ENCODE measurements at places on chromosomes 16 and 17.

DNA sequence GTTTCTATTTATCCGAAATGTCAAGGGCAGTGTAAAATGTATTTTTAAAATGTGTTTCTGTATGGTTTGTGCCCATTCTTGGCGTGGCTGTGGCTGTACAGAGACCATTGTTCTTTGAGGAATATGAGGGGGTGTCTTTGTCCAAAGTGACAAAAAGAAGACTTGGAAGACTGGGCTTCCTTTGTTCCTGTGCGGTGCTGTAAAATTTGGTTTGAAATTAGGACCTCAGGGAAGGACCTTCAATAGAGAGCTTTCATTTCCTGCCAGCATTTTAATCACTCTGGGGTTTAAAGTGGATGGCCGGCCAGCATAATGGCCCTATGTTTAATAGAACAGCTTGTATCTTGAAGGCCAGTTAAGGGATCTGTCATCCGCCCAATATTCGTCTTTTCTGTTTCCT is 190.1 kb upstream of the TBX2 start:
- DNase-seq: no peak

GRCh38 chr16:82059161-82059982 is 24.3 kb downstream of the HSD17B2 start:
- no peak for DNase-seq

DNA sequence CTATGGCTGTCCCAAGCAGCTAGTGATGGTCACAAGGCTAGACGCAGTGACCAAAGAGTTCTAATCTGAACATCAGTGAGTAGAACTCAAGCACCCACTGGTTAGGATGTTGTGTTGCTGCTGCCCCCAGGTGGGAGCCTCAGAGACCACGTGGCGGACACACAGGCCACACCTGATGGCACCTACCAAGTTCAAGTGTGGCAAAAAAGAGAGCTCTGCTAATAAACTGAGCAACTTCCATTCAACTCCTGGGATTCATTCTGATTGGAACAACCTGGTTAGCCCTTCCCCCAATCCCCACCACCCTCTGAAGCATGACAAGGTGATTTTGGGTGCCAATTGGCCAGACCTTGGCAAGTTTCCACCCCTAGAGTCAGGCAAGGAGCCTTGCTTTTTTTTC is 3.5 kb upstream of the LCMT1 start:
- peak; percentile 45 for DNase-seq

DNA sequence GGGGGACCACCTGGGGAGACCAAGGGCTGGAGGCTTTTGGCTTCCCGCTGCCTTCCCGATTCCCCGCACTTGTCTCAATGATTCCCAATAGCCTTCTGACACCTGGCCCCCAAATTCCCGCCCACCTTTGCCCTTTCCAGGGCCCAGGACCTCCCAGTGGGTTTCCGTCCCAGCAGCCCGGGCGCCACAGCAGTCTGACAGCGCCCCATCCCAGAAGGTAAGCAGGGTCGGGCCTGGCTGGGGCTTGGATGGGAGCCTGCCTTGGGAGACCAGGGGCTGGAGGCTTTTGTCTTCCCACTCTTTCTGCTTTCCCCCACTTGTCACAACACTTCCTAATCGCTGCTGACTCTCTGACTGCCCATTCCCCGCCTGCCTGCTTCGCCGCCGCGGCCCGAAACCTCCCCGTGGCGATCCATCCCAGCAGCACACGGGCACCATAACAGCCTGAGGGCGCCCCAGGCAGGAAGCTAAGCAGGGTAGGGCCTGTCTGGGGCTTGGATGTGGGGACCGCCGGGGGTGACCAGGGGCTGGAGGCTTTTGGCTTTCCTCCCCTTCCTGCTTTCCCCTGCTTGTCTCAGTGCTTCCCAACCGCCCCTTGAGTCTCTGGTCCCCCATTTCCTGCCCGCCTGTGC is 2289.3 kb downstream of the TP53TG3F start:
- no peak for DNase-seq

DNA sequence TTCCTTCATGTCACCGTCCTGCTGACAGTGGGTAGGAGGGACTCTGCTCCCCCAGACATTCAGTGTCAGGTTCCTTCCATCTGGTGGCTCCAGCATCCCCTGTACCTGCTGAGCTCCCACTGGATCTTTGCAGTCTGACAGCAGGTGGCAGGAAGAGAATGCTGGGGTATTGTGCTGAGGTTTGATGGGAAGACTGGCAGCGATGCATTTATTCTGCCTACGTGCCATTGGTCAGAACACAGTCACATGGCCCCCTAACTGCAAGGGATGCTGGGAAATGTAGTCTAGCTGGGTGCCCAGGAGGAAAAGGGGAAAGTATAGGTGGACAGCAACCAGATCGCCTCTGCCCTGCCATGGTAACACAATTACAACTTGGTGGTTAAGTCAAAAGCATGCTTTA is 44.4 kb downstream of the IRX3 start:
- DNase-seq: peak; percentile 24

- no peak for DNase-seq
Observed at GRCh38 chr17:80453998-80454556, 22.3 kb downstream of the NPTX1 start.

DNA sequence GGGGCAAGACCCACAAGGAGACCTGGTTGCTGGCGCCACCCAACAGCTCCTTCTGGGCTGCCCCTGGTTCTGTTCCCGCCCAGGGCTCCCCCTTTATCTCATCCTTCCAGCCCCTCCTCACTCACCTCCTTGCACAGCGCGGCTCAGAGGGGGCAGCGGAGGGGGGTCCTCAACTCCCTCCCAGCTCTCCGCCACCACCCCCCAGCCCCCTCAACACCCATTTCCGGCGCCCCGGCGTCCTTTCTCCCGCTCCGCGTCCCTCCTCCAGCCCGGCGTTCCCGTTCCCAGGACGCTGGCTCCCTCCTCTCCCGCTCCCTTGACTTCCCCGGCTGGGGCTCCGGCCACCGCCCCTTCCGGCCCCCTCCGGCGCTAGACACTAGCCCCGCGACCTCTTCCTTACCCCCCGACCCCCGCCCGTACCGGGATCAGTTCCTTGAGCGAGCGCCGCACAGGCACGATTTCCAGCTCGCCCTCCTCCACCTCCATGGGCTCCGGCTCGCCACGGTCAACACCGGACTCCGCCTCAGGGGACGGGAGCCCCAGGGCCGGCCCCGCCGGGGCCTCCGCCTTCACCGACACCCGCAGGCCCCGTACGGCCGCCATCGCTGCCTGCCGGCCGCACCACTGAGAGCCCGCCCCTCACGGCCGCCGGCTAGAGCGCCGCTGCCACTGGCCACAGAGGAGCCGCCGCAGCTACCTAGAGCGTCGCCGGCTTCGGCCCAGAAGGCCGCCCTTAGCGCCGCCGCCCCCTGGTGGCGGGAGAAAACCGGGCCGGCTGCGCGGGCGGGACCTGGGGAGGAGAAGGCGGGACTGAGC is at the start of gene NCBP3:
NCBP3 (minus strand) TSS at position 626 of the 816 bp plus-strand sequence; CDS start at position 603, 23 bp downstream.
- peak; percentile 84 for DNase-seq

DNA sequence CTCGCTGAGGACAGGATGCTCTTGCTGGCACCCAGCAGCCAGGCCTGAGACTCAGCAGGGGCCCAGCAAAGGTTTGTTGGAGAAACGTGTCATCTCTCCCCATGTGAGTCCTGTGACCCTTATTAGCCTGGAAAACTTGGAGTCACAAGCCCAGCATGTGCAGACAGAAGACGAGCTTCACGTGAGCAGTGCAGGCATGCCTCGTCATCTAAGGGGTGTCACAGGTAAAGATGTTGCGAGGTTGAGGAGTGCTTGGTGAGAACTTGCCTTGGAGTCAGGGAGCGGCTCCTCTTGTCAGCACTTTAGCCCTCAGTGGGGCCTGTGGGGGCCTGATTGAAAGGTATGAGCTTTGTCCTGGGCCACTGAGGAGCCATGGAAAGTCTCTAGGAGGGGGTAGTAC is 2.1 kb upstream of the CTRL start:
- no peak for DNase-seq

DNA sequence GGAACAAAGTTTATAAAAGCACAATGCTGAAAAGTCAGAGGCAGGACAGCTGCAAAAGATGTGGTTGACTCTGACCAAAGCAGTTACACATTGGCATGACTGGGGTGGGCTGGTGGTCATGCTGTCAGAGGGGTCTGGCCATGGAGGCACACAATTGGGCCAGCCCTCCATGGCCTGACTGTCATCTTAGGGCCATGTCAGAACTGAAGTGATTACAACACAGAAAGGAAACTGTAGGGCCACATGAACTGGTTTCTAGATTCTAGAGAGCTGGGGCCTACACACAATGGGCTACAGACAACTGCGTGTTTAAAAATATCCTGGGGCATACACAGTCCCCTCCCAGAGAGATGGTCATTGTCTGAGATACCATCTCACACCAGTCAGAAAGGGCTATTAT is 380.6 kb downstream of the GRIN2A start:
- no peak for DNase-seq

- no peak for DNase-seq
Observed at GRCh38 chr16:86880316-86881117, 302.2 kb downstream of the FOXL1 start.

DNA sequence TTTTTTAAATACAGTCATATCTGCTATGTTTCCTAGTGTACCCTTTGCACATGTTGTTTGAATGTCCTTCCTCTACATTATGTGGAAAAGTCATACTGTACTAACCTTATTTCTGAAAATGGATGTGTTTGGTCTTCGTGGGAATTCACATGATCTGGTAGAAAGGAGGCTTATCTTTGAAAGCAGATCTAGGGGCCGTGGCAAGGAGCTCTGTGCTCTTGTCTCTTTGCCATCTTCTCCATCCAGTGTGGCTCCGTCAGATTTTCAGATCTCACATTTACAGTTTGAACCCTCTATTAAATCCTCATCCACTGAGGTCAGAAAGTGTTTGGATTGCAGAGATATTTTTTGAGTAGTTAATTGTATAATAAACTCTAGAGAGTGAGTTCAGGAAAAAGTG is 32.9 kb downstream of the MAP2K4 start:
- no peak for DNase-seq

DNA sequence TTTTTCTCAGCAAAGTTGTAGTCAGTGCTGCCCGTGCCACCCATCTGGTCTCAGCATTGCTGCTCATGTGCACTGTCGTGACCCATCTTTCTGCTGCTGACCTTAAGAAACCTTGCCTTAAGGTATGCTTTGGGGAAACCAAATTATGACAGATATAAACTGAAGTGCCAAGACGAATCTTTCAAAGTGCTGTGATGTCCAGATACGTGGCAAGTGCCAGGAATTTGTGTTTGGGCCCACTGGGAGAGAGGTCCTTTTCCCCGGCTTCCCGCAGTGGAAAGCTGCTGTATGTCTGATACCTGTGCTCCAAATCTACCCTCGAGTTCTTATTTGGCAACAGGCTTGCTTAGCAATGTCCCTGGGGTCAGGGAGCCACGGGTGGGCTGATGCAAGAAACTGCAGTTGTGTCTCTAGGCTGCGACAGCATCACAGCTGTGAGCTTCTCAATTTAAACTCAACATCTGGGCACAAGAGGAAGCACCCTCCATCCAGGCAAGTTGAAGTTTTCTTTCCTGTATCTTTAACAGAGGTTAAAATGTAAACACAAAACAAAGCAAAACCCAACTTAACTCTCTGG is 30.3 kb upstream of the TOX3 start:
- DNase-seq: no peak

DNA sequence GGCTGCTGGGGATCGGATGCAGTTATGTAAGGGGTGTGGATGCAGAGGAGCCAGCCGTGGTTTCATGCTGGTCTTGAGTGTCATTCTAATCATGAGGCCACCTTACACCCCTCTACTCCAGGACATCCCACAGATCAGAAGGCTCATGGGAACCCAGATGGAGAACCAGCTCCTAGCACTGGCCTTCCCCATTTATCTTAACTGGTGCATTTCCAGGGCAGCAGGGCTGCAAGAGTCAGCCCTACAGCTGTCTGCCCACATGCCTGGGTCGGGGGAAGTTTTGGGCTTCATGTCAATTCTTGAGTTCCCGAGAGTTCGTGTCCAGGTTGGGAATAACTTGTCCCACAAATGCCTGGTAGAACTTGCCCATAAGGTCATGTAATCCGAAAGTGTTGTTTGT is 29.1 kb downstream of the RPTOR start:
- no peak for DNase-seq

DNA sequence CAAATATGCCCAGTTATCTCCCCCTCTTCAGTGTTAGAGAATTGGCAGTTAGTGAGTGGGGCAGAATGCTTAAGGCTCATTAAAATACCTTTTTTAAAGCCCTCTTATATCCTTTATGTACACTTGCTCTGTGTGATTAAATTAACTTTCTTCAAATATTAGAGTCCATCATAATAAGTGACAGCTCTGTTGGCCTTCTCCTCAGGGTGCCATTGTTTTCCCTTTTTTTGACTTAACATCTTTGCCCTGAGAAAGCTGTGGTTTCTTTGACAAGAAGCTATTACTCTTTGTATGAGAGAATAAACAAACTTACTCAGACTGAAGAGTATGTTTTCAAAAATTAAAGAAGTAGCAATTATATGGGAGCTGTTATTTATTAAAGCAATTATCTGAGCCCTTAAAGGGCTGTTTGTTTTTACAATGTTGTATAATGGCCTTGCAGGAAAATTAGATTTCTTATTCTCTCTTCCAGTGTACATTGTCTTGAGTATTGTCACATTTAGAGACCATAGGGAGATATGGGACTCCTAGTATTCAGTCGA is 13.4 kb downstream of the RBBP6 start:
- no peak for DNase-seq

- no peak for DNase-seq
Observed at GRCh38 chr16:86200722-86201121, 301.8 kb downstream of the IRF8 start.

DNA sequence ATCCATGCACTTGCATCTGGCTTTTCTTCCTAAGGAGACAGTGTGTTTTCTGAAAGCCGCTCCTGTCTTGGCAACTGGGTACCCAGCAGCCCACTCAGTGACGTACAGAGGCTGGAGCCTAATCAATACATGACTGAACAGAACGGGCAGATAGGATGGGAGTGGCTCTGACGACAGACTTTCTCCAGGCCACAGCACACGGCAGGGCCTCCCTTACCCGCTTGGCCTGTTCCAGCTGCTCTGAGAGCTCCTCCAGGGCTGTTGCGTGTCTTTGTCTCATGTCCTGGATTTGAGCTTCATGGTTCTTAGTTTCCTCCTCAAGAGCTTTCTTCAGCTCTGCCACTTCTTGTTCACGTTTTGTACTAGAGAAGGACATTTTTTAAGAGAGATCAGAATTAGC is 64.9 kb downstream of the NDEL1 start:
- no peak for DNase-seq
